Chondrocyte (in vitro differentiated cells): ENCODE measurements at places on chromosomes 16 and 17. TPM values are rescaled to one million over a fixed set of nuclear protein-coding genes. Genes with fewer than 3 reads are reported as not detected.

SLFN5 gene
- 36.2 to 90.5 TPM (median 89.4 TPM) in 3 replicates for total RNA-seq

SYT17 gene
- 0.46 to 0.97 TPM (median 0.60 TPM) in 3 replicates for total RNA-seq

MYH2 gene
- not detected in 3 replicates for total RNA-seq

MT1E gene
- 23.2 to 35.8 TPM (median 31.4 TPM) in 3 replicates for total RNA-seq

FZD2 gene
- 103 to 127 TPM (median 108 TPM) in 3 replicates for total RNA-seq

KRT36 gene
- total RNA-seq, result not detected in 3 replicates

DUSP3 gene
- total RNA-seq, result 39.4 to 60.2 TPM (median 57.7 TPM) in 3 replicates

SPEM2 gene
- total RNA-seq, result not detected in 3 replicates

TAT gene
- total RNA-seq, result 0.26 to 0.35 TPM in 2 of 3 replicates, not detected in the other

INO80E gene
- total RNA-seq, result 57.1 to 68.5 TPM (median 64.6 TPM) in 3 replicates

TMEM235 gene
- not detected in 3 replicates for total RNA-seq

PRR29 gene
- total RNA-seq, result 0.28 to 0.35 TPM in 2 of 3 replicates, not detected in the other

KRT13 gene
- not detected in 3 replicates for total RNA-seq

RMI2 gene
- total RNA-seq, result 1.6 to 6.5 TPM (median 1.7 TPM) in 3 replicates

CHRNE gene
- total RNA-seq, result 0.22 to 0.35 TPM in 2 of 3 replicates, not detected in the other

ERN1 gene
- total RNA-seq, result 12.1 to 18.2 TPM (median 14.9 TPM) in 3 replicates

CLDN6 gene
- 0.27 to 0.69 TPM in 2 of 3 replicates, not detected in the other for total RNA-seq

CAPN15 gene
- total RNA-seq, result 28.8 to 32.0 TPM (median 29.7 TPM) in 3 replicates

C1QTNF8 gene
- total RNA-seq, result not detected in 3 replicates

DPEP1 gene
- total RNA-seq, result not detected in 3 replicates

SLC38A7 gene
- 37.6 to 47.3 TPM (median 45.1 TPM) in 3 replicates for total RNA-seq

OR3A3 gene
- total RNA-seq, result not detected in 3 replicates

IL17C gene
- not detected in 3 replicates for total RNA-seq

C16orf89 gene
- total RNA-seq, result not detected in 3 replicates

KRTAP4-9 gene
- total RNA-seq, result not detected in 3 replicates

DNAJA2 gene
- total RNA-seq, result 43.1 to 54.4 TPM (median 44.6 TPM) in 3 replicates

GPR139 gene
- not detected in 3 replicates for total RNA-seq

TERF2IP gene
- total RNA-seq, result 60.3 to 62.8 TPM (median 61.2 TPM) in 3 replicates

C1QL1 gene
- 1.6 to 2.8 TPM (median 2.0 TPM) in 3 replicates for total RNA-seq

NKD1 gene
- 5.6 to 8.0 TPM (median 7.8 TPM) in 3 replicates for total RNA-seq

ATF7IP2 gene
- total RNA-seq, result 4.8 to 9.5 TPM (median 7.5 TPM) in 3 replicates
